T-helper 17 cell (primary cell): ENCODE measurements at places on chromosomes 11 and 22. TPM values are rescaled to one million over a fixed set of nuclear protein-coding genes. Genes with fewer than 3 reads are reported as not detected.

GRCh38 chr11:2134022-2135010, 4.9 kb downstream of the IGF2 start:
- DNase-seq = no peak

- DNase-seq = no peak
Measured at GRCh38 chr11:86676533-86677154, 4.2 kb upstream of the ME3 start.

GRCh38 chr11:67611165-67611564, 4.4 kb downstream of the NDUFV1 start:
- DNase-seq = no peak

DNA sequence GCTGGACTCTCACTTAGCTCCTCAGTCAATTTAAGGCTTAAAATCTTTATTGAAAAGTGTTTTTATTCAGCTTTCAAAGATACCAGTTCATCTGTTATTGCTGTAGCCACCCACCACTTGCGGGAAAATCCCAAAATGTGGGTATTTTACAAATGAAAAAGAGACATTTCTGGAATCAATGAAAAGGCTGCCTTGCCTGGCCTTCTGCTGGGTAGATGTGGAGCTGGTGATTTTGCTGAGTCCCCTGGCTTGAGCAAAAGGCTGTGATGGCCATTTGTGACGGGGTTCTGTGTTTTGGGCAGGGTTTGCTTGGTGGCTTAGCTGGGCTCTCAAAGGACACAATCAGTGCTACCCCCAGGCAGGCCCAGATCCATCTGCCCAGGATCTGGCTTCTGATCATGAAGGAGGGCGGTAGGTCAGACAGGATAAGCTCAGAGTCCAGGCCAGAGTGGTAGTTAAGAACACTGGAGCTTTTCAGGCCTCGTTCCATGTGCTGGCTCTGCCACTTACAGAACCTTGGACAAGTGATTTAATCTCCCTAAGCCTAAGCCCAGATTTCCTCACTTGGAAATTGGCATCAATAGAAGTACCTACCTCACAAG, 36.1 kb downstream of the UBASH3B start:
- no peak for DNase-seq

- no peak for DNase-seq
Measured at GRCh38 chr11:78039391-78039918, 16.4 kb upstream of the KCTD14 start.

Gene HBE1
- total RNA-seq = not detected

Gene DERL3
- 3.6 TPM for total RNA-seq
